ENCODE measurements at places on chromosomes 3 and 15. TPM values are rescaled to one million over a fixed set of nuclear protein-coding genes. Genes with fewer than 3 reads are reported as not detected.

COL6A5 gene
- total RNA-seq, result not detected

FSD2 gene
- not detected for total RNA-seq

DNAH1 gene
- total RNA-seq, result 0.48 TPM

GP9 gene
- not detected for total RNA-seq

SCAP gene
- 112 TPM for total RNA-seq

PLA2G4E gene
- not detected for total RNA-seq

UACA gene
- total RNA-seq, result 21.1 TPM

ZNF106 gene
- total RNA-seq, result 29.2 TPM

FETUB gene
- not detected for total RNA-seq

KIF7 gene
- total RNA-seq, result 9.0 TPM

ZNF774 gene
- total RNA-seq, result 0.55 TPM

CPNE9 gene
- total RNA-seq, result 0.38 TPM

RASGRP1 gene
- total RNA-seq, result 2.9 TPM

Measured in H7 (cell line).